SHP77 (cell line): ENCODE measurements at places on chromosomes 1 and 21.
A peak's percentile ranks its signal among the peaks of the same experiment; 100 is the strongest.

GRCh38 chr1:112320058-112320457 is 76.0 kb upstream of the CTTNBP2NL start:
- DNase-seq = no peak

GRCh38 chr1:155170806-155171205 is 2.3 kb downstream of the KRTCAP2 start:
- DNase-seq = no peak

- no peak for DNase-seq
Observed at GRCh38 chr1:179978199-179979079, 23.8 kb downstream of the CEP350 start.

- DNase-seq = no peak
Observed at GRCh38 chr1:165816826-165817497, 10.5 kb upstream of the UCK2 start.

DNA sequence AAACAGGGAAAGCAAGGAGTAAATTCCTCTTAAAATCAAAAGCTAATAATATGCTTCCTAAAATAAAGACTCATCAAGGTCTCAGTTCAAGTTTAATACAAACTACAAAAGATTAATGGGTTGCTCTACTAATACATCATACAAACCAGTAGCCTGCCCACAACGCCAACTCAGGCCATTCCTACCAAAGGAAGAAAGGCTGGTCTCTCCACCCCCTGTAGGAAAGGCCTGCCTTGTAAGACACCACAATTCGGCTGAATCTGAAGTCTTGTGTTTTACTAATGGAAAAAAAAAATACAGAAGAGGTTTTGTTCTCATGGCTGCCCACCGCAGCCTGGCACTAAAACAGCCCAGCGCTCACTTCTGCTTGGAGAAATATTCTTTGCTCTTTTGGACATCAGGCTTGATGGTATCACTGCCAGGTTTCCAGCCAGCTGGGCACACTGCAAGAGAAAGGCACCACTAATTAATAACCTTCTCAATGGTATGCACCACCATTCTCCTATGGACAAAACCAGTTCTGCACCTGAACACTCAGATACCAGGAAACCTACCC is 10.6 kb downstream of the PRDX1 start:
- DNase-seq = no peak

- peak; percentile 31 for DNase-seq
Observed at GRCh38 chr1:18282851-18283600, 175.4 kb downstream of the IGSF21 start.

- DNase-seq = no peak
Observed at GRCh38 chr1:14946684-14947238, 206.8 kb upstream of the TMEM51 start.

GRCh38 chr1:62875676-62876075 is 91.7 kb downstream of the ATG4C start:
- peak; percentile 72 for DNase-seq

GRCh38 chr1:82153272-82153629 is 352.5 kb downstream of the ADGRL2 start:
- DNase-seq = no peak

DNA sequence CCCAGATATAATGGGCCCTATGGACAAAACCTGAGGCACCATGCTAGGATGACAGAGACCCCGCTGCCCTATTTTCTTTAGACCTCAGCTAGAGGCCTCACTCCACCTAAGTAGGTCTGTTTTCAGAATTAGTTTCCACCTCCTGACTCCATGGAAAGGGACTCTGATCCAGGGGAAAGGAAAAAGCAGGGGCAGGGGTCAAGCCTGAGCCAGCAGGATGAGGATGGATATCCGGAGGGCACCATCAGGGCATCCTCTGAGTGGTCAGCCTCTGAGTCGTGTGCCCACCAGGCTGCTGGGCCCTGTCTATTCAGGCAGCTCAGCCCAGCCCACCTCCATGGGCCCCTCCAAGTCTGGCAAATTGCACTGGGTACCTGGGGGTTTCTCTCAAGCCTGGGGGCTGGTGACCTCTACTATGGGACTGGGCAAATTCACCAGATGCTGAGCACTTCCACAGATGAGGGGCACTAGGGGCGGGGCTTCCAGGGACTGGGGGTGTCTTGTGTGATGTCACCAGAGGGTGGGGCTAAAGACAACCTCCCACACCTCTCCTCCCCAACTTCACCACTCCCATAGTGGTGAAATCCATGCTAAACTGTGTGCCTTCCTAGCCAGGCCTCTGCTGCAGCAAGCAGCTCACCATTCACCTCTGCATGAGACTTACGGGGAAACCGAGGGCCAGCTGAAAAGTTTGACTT is 5.5 kb downstream of the PAQR7 start:
- DNase-seq = no peak

DNA sequence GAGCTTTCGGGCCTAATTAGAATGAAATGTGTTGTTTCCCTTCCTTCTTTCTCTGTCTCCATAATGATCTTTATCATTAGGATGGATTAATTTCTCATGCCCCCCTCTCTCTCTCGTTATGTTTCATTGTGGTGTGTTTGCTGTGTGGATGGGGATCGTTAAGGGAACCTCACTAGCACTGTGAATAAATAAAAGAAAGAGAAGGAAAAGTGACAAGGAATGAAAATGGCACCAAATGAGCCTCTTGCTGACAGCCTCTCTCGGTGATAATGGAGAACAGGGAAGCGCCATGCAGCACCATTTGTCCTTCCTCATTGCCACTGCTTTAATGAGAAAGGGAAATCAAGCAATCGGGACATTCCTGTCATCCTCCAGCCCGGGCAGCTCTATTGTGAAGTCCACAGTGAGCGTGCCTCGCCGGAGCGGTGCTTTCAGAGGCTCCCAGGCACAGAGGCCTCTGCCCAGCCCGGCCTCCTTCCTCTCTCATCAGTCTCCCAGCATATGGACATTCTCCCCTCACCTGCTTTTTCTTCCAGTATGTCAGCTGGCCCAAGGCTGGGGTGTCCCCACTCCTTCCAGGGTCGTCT is 265.7 kb upstream of the TMEM51 start:
- DNase-seq = no peak

GRCh38 chr1:31218705-31219104 is 21.0 kb downstream of the NKAIN1 start:
- DNase-seq = peak; percentile 25

DNA sequence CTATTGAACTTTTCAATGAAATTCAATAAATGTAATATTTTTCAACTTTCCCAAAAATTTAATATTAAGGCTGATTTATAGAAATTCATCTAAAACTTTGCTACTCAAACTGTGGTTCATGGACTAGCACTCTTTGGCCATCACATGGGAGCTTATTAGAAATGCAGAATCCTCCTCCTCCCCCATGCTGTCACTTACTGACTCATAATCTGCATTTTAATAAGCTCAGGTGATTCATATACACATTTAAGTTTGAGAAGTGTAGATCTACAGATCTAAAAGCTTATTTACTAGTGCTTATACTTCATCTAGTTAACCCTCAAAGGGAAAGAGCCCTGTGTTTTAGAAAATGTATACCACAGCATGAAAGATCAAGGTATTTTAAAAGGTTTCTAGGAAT is 84.3 kb downstream of the HS2ST1 start:
- DNase-seq = no peak

GRCh38 chr1:119655154-119655553 is 7.1 kb upstream of the ZNF697 start:
- no peak for DNase-seq

DNA sequence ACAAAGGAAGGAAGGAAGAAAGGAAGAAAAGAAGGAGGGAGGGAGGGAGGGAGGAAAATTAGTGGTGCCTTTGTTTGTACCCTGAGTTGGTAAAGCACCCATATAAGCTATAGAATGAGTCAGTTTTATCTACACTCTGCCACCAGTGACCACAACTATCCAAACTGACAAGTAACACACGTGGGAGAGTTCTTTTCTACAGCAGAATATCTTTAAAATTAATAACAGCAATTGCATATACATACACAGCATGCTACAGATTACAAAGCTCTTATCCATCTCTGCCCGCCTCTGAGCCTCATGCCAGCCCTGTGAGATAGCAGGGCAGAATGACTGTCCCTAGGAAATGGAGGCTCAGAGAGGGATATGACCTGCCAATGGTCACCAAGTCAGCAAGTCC is 20.3 kb downstream of the CDCP2 start:
- DNase-seq = no peak

GRCh38 chr1:162681122-162681436 is 48.8 kb downstream of the DDR2 start:
- no peak for DNase-seq

DNA sequence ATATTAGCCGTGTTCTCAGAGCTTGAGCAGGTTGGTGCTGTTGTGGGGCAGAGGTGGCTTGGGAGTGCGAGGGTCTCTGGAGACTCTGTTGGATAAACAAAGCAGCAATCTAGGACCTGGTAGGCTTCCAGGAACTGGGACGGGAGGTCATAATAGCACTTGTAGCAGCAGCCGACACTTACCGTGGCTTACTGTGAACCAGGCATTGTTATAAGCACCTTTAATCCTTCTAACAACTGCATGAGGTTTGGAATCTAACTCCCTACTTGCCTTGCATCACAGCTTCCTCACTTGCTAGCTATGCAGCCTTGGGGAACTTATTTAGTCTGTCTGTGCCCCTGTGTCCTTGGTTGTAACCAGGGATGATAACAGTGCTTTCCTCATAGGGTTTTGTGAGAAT is 94.9 kb downstream of the NAV1 start:
- no peak for DNase-seq

GRCh38 chr1:19744335-19744743 is 55.4 kb downstream of the TMCO4 start:
- no peak for DNase-seq

GRCh38 chr1:234965111-234965510 is 163.5 kb downstream of the TOMM20 start:
- no peak for DNase-seq

- no peak for DNase-seq
Observed at GRCh38 chr1:184455786-184456185, 69.0 kb downstream of the C1orf21 start.

GRCh38 chr1:40944326-40944725 is 35.2 kb upstream of the CTPS1 start:
- DNase-seq = no peak

GRCh38 chr1:48227165-48228013 is 4.9 kb downstream of the SLC5A9 start:
- no peak for DNase-seq

GRCh38 chr1:204902671-204903070 is 32.0 kb downstream of the NFASC start:
- DNase-seq = no peak

DNA sequence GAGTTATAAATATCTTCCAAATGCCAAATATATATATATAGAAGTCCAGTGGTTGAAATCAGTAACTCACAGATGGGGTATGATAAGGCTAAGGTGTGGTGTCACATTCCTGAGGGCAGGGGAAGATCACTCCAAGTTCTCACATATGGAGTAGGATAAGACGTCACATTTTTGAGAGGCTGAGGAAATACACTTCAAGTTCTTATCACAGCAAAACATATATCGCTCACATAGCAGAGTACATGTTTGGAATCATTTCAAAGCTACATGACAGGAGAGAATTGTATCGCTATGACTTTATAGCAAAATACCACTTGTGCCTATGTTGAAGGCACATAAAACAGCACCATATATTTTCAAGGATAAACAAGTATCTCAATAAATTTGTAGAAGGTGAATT is 55.1 kb downstream of the RBM11 start:
- DNase-seq = no peak

DNA sequence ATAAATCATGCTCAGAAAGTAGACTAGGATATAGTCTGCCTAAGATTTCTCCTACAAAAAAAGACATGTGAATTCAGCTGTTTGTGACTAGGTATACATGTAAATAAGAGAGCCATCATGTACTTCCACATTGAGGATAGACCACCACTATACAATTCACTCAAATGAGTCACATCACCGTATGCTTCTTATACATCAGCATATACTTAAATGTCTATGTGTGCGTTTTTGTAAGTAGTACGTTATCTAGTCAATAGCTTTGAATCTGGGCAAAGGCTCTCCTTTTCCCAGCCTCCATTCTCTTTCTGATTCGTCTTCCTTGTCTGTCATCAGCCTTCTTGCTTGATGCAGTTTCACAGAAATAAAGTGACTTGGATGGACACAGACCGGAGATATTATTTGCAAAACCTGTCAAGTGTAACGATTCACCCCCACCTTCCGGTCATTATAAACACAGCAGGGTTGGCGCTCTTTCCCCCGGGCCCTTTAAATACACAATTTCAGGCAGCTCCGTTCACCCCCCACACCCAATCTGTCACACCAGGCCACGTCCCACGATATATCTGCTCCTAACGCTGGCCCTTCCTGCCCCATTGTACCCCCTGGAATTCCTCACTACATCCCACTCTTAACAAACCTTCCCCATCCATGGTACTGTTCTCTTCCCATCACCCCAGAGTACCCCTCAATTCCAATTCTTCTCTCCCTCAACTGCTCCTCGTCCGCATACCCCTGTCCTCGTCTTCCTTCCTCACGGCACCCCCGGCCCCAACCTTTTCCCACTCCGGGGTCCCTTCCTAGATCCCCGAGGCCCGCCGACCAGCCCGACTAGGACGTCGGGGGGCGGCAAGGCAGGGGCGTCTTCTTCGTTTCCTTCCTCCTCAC is 636 bp downstream of the VAMP4 start:
- DNase-seq = peak; percentile 39

GRCh38 chr1:30847358-30847972 is 61.1 kb downstream of the SDC3 start:
- DNase-seq = peak; percentile 93

DNA sequence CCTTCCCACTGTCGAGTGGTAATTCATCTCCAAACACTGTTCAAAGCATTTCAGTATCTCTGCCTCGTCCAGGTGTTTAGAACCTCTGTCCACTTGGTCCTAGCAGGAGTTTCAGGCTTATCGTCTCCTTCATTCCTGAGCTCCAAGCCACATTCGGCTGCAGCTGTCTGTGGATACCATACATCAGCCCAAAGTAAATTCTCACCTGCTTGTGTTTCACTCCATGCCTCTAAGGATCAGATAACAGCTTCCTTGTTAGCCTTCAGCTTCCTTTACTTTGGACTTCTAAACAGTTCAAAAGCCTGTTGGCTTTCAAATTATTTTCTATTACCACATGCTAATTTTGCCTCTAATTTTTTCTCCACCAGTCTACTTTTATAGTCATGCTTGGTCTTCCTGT is 219.0 kb upstream of the L1TD1 start:
- DNase-seq = no peak

GRCh38 chr1:39061951-39062350 is 35.8 kb downstream of the NDUFS5 start:
- no peak for DNase-seq

DNA sequence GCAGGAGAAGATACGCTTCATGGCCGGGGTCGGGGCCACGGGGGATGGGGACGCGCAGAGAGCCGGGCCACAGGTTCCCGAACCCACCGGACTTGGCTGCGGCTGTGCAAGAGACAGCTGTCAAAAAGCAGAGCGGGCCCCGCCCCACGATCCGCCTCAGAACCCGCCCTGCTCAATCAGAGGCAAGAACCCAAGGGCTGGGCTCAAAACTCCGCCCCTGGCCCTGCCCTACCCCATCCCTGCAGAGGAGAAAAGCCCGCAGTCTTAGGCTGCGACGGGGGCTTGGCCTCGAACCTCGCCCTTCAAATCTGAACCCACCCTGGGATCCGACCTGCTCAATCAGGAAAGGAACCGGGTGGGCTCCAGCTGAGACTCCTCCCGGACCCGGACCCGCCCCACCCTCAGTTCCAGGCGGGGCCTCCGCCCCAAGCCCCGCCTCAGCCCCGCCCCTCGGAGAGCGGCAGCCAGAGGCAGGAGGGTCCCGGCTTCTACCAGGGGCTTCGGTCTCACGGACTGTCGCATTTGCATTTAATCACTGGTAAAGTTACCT is at the start of gene ANKRD35:
TSS of gene ANKRD35 (minus strand) at position 129 of the 550 bp plus-strand sequence. CDS start at position 21, 108 bp downstream.
- DNase-seq = peak; percentile 91

GRCh38 chr1:198893141-198893540 is 254.3 kb downstream of the PTPRC start:
- DNase-seq = no peak

GRCh38 chr1:234756066-234756774 is 146.2 kb upstream of the IRF2BP2 start:
- no peak for DNase-seq
